ENCODE measurements at places on chromosomes 6 and 20.

GRCh38 chr20:6819599-6819998, 52.1 kb downstream of the BMP2 start:
- peak; percentile 7 for DNase-seq

DNA sequence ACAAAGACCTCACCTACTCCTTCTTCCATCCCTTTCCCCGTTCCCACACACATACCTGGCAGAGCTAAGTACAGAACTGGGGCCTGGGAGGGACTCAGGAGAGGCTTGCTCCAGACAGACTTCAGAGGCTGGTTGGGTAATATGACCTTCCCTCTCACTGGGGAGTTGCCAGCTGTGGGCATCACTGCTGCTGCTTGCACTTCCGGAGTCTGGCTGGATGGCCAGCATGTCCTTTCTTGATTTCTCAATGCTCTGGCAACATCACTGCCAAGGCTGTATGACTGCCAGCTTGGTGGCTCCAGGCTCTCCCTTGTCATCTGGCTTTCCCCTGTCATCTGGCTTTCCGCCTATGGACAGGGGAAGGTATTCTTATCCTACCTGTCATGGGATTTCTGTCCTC, 47.8 kb downstream of the CDH22 start:
- no peak for DNase-seq

- DNase-seq: no peak
Observed at GRCh38 chr20:63846128-63846771, 15.0 kb upstream of the ABHD16B start.

GRCh38 chr20:62666736-62667529, 24.6 kb downstream of the SLCO4A1 start:
- no peak for DNase-seq

GRCh38 chr20:32680544-32681174, 6.9 kb upstream of the C20orf203 start:
- DNase-seq: peak; percentile 21

GRCh38 chr6:109240370-109241084, 141.7 kb downstream of the CD164 start:
- peak; percentile 7 for DNase-seq

DNA sequence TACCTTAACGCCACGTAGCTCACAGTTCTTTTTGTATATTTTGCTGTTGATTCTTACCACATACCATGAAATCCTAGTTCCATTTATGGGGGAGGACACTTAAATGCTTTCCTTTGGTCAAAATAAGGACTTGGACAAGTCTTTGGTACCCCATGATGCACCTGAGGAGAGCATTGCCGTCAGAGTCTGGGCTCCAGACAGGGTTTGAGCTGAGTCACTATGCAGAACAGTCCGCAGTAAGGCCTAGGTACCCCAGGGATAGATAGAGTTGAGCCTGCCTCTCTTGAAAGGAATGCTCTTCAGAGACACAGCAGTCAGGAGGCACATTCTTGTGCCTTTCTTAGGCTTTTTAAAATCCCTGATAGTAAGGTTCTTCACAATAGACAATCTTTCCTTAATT, 6.0 kb downstream of the PARD6B start:
- DNase-seq: no peak

- no peak for DNase-seq
Observed at GRCh38 chr20:24610341-24611115, 141.1 kb downstream of the SYNDIG1 start.

GRCh38 chr20:32563311-32564272, 21.5 kb downstream of the NOL4L start:
- DNase-seq: no peak

DNA sequence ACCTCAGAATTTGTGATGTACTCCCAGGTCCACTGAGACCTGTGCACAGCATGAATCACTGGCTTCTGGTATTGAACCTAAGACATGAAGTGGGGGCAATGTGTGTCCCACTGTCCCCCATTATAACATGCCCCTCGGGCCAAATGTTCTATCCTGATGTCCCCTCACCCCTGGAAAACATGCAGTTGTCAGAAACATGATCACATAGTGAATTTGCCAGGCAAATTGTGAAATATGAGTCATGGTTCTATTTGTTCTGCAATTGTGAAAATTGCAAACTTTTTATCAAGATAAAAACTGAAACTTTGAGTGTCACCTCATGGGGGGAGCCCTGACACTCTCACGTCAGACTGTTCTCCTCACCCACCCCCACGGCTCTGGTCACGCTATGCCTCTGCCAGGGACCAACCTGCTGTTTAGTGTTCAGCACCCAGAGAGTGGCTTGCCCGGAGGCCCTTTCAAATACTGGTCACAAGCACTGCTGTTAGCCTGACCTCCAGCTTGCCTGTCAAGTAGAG, 305.3 kb downstream of the CLIC5 start:
- no peak for DNase-seq

GRCh38 chr20:57902473-57902872, 192.7 kb upstream of the PMEPA1 start:
- DNase-seq: peak; percentile 67

DNA sequence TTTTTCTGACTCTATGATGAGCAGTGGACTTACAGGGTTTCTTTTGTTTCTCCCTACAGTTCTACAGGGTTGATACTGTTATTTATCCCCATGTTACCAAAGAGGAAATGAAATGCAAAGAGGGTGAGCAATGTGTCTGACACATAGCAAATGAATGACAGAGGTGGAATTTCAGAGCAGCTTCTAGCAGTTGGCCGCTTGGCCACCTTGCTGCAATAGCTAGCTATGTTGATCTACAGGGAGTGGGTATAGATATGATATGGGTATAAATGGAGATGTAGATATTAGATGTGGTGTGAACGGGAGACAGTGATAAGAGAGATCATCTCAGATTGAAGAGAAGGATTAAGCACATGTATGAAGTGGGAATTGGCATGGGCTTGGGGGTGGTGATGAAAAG, 10.9 kb upstream of the SLC22A3 start:
- DNase-seq: peak; percentile 84

DNA sequence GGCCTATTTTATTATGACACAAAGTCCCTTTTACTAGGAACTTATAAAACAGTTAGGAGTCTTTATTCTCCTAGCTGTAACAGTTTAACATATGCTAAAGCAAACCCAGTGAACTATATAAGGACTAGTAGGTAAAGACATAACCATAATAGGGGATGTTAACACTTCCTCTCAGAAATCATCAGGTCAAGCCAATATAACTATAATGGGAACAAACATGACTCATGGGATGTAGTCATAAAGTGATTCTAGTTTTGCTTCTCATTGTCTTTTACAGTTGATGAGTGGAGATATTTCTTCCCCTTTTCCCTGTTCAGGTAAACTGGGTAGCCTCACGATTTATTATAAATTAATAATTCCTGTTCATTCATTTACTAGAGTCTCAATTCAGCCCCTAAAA, 9.7 kb downstream of the PTCHD4 start:
- no peak for DNase-seq

- DNase-seq: peak; percentile 82
Observed at GRCh38 chr20:22744341-22745193, 160.2 kb upstream of the FOXA2 start.

DNA sequence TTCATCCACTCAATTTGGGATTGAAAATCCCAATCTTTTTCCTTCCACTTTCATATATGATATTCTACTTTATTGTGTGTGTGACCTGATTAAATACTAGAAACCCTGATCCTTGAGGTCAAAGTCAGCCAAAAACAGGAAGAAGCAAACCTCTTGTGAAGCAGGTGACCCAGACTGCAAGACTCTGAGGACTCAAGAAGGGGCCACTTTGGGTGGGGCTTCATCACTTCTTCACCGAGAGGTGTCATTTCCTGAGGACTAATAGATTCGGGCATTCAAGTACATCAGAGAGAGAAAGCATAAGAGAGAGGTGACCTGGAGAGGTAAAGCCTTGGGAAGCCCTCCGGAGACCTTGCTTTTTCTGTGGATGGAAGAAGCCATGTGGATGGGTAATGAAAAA, 129.0 kb downstream of the CFAP61 start:
- DNase-seq: no peak

GRCh38 chr20:17617212-17617867, 47.5 kb downstream of the DSTN start:
- DNase-seq: no peak

- DNase-seq: no peak
Observed at GRCh38 chr20:3046677-3047462, 1.0 kb downstream of the MRPS26 start.

DNA sequence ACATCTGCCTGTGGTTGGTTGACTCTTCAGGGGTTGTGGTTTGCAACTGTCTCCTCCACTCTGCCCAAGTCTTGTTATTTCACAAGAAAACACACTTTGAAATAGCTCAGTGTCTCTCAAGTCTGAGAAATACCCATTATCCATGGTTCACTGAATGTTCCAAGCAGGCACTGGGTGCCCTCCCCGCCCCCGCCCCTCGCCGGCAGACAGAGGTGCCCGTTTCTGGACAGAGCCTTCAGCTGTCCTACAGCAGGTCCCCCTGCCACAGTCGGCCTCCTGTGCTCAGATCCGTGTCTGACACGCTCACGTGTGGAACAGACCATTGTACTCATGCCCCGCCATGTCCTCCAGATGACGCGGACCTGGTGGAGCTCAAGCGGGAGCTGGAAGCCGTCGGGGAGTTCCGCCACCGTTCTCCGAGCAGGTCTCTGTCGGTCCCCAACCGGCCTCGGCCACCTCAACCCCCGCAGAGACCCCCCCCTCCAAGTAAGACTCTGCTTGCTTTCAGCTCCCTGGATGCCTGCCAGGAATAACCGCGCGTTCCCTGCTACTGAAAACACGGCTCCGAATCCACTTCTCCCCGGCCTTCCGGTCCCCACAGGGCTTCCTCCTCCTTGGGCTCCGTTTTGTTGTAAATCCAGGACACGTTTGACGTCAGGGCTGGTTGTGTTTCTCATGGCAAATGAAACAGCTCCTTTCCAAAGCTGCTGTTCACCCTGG, 81.4 kb downstream of the SERAC1 start:
- DNase-seq: peak; percentile 89

DNA sequence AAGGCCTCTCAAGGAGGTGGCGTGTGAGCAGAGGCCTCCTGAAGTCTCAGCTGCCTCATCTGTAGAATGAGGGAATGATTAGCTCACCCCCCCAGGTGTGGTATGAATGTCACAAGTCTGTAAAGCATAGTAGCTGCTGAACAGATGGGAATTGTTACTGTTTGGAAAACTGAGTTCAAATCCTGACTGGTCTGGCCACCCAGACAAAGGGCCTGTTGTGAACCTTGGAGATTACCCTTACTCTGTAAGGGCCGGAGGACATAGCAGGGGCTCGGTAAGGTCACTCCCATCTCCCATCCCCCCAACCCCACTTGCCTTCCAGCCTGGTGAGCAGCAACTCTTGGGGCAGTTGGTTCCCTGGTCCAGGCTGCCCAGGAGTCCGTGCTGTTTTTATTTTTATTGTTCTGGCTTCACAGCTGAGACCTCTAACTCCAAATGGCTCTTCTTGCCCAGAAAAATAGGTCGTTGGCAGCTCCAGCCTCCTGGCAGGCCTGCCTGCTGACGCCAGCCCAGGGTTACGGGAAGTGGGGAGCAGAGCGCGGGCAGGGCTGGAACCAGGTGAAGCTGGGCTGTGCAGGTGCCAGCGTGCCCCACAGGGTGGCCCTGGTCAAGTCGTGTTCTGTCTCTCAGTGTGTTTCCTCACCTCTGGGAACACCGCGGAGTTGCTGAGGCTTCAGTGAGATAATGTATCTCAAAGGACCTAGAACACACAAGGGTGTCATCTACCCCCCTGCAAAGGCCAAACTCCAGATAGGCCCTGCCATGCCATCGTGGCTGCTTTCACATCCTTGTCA, 4.5 kb upstream of the SIRPA start:
- DNase-seq: no peak

GRCh38 chr20:33022289-33022688, 9.2 kb upstream of the BPIFB6 start:
- no peak for DNase-seq

DNA sequence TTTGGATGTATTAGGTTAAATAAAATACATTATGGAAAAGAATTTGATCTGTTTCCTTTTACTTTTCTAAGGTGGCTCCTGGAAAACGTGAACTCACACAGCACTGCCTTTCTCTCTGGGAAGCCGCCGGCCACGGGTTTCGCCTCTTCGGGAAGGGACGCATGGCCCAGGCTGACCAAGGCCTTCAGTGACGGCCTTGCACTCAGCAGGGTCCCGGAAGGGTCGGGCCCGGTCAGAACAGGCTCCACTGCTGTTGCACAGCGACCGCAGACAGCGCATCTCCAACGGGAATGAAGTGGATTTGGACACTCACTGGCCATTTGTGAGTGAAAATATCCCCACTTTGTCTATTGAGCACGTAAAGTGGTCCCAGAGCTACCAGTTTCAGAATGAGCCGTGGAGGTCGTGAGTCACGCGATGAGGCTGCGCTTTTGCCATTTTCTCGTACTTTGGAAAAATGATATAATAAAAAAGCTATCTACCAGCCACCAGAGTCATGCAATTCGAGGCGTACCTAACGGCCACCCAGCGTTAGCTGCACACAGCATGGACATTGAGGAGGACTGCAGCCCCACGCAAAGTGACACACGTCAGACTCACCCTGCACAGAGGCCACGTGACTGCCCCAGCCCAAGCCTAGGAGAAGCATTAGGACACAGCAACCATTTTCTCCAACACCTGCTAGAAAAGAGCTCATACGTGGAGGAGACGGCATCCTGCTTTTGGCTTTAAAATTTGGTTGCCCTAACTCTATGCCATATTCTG, 244.3 kb downstream of the TTLL2 start:
- DNase-seq: no peak

GRCh38 chr6:31271641-31272357, at the start of gene HLA-C:
HLA-C (minus strand) TSS chr6:31272092; CDS start chr6:31272071, 21 bp downstream.
- peak; percentile 96 for DNase-seq

Data from amniotic epithelial cell (primary cell).